ENCODE measurements at places on chromosomes 7 and 10.
A peak's percentile ranks its signal among the peaks of the same experiment; 100 is the strongest.

- DNase-seq: peak; percentile 6
Observed at GRCh38 chr10:127117125-127117524, 79.3 kb downstream of the INSYN2A start.

- DNase-seq: peak; percentile 41
Observed at GRCh38 chr10:59393349-59393748, 31.0 kb upstream of the FAM13C start.

DNA sequence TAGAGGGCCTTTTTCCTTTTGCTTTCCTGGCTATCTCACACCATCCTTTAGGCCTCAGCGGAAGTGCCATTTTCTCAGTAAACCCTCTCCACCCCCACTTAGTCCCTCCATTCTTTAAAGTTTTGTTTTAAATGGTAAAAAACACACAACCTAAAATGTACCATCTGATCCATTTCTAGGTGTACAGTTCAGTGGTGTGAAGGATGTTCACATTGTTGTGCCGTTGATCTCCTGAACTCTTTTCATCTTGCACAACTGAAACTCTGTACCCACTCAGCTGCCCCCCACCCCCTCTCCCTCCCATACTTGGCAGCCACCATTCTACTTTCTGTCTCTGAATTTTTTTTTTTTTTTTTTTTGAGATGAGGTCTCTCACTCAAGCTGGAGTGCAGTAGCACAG lies 52.2 kb downstream of the SNX10 start:
- DNase-seq: no peak

DNA sequence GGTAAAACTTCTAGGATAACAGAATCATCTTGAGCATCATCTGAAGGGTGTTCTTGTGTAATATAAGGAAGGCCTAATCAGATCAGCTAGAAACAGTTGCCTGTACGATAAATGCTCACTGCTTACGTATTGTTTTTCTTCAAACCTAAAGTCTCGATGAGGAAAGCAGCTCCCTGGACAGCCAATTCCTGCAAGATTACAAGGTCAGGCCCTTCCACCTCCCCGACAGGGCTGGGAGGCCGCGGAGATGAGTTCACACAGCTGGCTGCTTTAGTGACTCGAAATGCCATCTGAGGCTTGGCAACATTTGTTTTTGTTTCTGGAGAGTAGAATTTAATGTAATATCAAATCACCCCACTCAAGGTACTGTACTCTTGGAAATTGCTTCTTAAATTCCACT lies 95.1 kb upstream of the PFKP start:
- no peak for DNase-seq

GRCh38 chr7:27156916-27157701 lies 634 bp upstream of the HOXA7 start:
- no peak for DNase-seq

- no peak for DNase-seq
Observed at GRCh38 chr10:131240691-131241090, 70.8 kb downstream of the TCERG1L start.

- no peak for DNase-seq
Observed at GRCh38 chr7:81846398-81846797, 76.6 kb upstream of the HGF start.

GRCh38 chr10:33618196-33618595 lies 283.7 kb upstream of the NRP1 start:
- DNase-seq: no peak
